ENCODE measurements at places on chromosomes 7 and 10.

DNA sequence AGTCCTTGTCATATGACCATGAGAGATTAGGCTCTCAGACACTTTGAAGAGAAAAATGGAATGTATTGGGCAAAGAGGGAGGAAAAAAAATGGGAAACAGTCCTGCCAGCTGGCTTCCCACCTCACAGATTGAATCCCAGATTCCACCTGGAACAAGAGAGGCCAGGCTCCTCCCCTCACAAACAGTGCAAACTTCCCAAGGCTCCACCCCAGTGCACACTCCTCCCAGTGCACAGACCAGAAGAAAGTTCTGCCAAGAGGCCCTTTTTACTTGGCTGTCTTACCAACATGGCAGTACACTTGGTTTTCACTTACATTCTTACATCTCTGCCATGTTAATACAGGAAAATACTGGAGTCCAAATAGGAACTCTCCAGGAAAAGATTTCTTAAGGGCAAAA is 202.3 kb downstream of the AHR start:
- DNase-seq = no peak

DNA sequence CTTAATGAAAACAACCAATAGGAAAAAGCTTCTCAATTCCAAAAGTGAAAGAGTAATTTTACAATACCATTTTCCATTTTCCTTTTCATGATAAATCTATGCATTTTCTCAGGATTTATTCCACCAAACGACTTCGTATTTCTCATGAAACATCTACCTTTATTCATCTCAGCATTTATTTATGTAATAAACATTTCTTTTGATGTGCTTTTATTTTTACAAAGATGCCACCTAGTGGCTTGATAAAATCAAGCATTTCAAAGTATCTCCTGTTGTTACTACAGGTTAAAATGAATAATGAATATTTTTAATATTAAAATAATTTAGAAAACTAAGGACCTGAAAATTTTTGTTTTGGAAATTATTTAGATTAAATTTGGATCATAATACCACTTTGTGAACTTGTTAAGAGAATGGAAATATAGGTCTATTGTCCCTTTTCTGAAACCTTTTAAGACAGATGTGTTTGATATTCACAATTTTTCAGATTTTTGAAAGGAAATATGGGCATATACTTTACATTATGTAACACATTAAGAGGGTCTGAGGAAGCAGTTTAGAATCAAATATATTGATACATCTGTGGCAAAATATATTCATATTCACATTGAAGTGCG is 2.7 kb upstream of the IQUB start:
- no peak for DNase-seq

- DNase-seq = no peak
These were observed 493.3 kb upstream of the PODXL start for GRCh38 chr7:132049462-132050304.

DNA sequence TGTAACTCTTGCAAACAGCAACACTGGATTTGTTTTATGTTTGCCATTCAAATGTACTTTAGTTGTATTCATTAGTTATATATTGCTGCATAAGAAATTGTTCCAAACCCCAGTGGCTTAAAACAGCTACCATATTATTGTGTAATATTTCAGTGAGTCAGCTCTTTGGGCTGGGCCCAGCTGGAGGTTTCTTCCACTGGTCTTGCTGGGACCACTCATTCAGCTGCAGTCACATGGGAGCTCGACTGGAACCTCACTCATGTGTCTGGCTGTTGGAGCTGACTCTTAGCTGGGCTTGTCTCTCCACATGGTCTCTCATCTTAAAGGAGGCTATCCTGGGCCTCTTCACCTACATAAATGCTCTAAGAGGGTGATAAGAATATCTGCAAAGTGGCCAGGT is 23.2 kb upstream of the PIP4K2A start:
- DNase-seq = no peak

- no peak for DNase-seq
These were observed 25.9 kb upstream of the GALNT11 start for GRCh38 chr7:151999424-152000090.

- DNase-seq = no peak
These were observed 7.9 kb downstream of the BRI3 start for GRCh38 chr7:98289333-98289875.

- no peak for DNase-seq
These were observed 69.6 kb upstream of the HDAC9 start for GRCh38 chr7:18425838-18426445.

- no peak for DNase-seq
These were observed 143.0 kb upstream of the HDAC9 start for GRCh38 chr7:18352339-18353255.

DNA sequence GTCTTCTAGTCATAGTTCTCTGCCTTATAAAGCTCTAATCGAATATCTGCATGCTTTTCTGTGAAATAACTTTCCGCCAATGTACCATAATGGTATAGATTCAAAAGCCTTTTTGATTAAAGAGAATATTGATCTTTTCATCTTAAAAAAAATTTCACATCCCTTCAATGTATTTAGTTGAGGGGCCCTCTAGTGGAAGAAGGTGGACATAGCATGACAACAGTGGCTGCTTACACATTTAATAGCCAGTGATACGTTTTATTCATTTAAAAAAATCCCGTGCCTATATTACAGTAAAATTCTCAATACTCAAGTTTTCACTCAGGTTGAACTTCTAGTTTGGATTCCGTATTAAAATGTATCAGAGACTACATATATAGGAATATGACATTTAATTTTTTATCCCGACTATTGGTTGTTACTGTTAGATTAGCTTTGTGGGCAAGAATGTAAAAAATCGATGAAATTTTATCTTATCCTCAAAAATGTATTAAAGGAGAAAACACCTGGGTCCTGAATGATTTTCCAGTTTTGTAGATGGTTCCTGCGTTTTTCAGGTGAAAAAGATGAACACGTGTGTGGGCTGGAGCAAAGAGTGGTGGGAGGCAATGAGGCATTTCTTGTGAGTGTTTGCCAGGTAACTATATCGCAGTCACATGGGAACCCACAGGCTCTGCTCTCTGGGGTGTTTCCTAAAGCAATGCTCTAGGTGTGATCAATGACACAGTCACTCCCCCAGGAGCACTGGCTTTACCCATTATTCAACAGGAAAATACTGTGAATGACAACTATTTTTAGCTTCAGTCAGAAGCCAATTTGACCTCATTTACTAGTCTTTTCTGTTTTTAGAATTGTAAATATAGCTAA is 24.1 kb upstream of the PNLIP start:
- DNase-seq = no peak

GRCh38 chr10:8700689-8701088 is 646.2 kb downstream of the GATA3 start:
- no peak for DNase-seq

DNA sequence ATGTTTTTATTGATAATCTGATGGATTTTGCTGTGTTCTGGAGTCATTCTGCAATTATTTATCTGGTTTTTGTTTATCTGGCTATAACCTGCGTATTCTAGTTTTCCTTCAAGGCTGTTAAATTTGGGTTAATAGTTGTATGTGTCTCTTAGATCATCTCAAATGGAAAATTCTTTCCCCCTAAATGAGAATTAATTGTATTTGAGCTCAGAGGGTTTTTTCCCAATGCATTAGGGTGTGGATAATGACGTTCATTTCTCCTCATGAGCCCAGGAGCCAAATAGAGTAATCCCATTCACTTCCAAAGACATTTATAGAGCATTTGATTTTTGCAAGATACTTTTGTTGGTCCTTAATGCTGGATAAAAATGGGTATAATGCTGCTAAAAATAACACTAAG is 564.6 kb downstream of the GALNT17 start:
- DNase-seq = no peak

DNA sequence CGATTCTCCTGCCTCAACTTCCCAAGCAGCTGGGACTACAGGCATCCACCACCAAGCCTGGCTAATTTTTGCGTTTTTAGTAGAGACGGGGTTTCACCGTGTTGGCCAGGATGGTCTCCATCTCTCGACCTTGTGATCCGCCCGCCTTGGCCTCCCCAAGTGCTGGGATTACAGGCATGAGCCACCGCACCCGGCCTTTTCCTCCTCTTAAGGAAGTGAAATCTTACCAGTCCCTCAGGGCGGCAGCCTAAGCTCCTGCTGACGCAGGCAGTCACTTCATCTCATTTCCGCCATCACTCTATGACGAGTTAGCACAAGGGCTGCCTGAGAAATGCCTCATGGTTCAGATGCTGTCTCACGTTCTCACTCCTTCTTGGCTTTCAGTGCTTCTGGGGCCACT is 246.0 kb upstream of the SHH start:
- DNase-seq = no peak

- DNase-seq = no peak
These were observed 13.3 kb upstream of the DAGLB start for GRCh38 chr7:6460990-6461584.

- DNase-seq = no peak
These were observed 73.6 kb upstream of the RPA3 start for GRCh38 chr7:7792056-7792455.

DNA sequence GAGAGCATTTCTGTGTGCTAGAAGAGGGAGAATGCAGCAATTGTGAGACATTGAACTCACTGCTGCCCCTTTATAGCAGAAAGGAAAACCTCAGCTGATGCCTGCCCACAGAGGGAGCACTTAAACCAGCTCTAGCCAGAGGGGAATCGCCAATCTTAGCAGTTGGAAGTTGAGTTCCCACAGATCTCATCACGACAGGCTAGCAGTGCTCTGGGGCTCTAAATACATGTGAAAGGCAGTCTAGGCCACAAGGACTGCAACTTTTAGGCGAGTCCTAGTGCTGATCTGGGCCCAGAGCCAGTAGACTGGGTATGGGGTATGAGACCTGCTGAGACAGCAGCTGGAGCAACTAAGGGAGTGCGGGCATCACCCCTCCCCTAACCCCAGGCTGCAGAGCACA is 25.2 kb upstream of the PRR15 start:
- no peak for DNase-seq

- no peak for DNase-seq
These were observed 42.2 kb downstream of the AHR start for GRCh38 chr7:17340655-17341054.

- DNase-seq = no peak
These were observed 10.1 kb downstream of the KIF5B start for GRCh38 chr10:32046151-32046550.

GRCh38 chr7:87152897-87153641 is 816 bp downstream of the DMTF1 start:
- no peak for DNase-seq

- DNase-seq = no peak
These were observed 631.0 kb upstream of the ANKRD30A start for GRCh38 chr10:36494371-36494770.
